IMR-90 (cell line): ENCODE measurements at places on chromosomes 7 and 10.

DNA sequence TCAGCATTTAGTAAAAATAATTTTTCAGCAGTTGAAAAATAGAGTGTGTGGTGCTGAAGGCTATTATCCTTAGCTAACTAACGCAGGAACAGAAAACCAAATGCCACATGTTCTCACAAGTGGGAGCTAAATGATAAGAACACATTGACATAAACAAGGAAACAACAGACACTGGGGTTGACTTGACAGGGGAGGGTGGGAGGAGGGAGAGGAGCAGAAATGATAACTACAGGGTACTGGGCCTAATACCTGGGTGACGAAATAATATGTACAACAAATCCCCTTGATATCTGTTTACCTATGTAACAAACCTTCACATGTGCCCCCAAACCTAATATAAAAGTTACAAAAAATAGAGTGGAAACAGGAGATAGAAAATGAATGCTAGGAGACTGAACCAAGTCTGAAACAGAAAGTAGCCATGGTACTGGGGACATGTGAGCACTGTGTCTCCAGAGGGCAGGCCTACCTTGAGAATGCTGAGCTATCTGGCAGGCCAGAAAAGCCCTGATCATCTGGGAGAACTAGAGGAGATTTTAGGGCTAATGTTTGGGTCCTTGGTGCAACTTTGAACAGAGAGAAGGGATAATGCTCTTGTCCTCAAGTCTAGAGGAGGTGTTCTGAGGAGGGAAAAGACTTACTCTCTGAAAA is 4.7 kb upstream of the EFCAB10 start:
- DNase-seq, result no peak

- DNase-seq, result no peak
Observed at GRCh38 chr7:155807065-155807671, 5.1 kb downstream of the SHH start.

DNA sequence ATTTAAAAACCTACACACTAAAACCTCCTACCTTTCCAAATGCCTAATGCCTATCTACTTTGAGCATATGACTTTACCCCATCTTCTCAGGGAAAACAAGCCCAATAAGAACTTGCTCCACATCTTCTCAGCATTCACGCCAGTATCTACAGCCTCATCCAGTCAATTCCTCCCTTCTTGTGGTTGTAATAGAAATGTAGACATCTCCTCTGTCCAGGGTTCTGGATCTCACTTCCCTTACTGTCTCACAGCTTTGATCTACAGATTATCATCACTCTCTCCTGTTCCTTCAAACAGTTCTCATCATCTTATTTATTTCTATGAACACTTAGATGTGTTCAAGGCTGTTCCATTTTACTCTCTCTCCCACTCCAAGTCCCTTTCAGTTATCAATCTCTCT is 70.4 kb upstream of the NOBOX start:
- no peak for DNase-seq

DNA sequence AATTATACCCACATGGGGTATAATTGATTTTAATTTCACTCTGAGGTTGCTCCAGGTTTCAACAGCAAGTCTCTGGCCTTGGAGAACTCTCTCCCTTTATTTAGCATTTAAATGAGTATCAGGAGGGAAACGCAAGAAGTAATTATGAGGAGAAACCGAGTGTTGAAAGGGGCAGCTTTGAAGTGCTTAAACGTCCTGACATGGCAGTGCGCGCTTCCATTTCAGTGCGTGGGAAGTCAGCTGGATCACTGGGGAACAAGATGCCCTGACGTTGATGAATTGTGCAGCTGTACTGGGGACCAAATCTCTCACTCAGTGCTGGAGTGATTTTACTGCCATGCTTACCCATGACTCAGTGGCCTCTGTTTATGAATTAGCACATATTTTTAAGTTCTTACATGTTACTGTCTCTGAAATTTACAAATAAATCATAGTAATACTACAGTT is 106.0 kb upstream of the PRR15 start:
- no peak for DNase-seq

DNA sequence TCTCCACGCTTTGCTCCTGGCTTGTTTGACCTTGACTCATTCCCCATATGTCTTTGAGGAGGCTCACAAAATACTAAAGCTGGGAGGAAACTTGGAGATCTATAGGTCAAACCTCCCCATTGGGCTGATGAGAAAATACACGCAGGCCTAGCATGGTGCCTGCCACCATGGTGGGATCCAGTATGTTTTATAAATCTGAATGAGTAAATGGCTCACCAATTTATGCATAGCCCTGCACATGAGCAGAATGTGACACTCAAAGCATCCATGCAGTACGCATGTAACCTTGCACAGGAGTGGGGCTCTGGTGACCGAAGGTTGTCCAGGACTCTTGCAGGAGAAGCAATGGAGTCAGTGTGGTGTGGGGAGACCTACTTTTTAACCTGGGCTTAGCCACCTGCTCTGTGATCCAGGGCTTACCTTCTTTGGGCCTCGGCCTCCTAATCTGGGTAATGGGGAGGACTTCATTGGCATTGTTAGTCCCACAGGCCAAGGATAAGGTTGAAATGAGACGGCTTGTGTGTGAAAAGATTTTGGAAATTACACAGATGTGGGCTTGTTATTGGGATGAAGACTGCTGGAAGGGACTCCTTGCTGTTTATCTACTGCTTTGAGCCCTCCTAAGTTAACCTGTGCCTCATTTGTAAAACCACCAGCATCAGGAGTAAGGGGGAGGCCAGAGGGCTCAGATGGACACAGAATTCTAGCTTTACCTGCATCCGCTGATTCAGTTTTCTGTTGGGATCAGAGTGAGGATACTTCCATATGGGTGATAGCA is 58.4 kb downstream of the ADCYAP1R1 start:
- no peak for DNase-seq

DNA sequence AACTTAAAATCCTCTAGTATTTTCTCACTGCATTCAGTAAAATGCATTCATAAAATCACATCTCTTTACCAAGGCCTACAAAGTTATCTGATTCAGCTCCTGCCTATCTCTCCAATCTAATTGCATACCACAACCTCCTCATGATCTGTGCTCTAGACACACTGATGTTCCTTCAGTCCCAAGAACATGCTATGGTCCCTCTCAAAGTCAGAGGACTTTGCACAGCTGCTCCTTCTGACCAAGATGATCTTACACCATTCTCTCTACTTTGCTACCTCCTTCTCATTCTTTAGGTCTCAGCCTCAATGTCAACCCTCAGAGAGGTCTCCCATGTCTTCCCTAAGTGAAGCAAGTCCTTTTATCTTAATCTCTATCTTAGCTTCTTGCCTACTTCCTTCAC is 45.5 kb downstream of the CAV1 start:
- no peak for DNase-seq

- no peak for DNase-seq
Observed at GRCh38 chr7:108037741-108038140, 34.8 kb upstream of the LAMB1 start.

DNA sequence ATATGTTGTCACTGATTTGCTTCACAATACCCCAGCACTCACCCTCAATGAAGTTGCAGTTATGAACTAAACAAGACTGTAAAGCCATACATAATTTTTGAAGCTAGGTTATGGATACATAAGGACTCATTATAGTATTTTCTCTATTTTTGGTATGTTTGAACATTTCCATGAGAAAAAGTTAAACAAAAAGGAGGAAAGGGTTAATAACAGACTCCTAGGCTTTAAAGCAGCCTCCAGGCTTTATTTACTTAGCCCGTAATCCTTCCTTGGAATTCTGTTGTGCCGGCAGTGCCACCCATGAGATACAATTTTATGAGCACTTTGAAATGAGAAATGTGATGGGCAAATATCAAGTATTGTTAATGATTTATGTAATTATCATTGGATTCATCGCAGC is 2.1 kb upstream of the DENND11 start:
- no peak for DNase-seq

- DNase-seq, result no peak
Observed at GRCh38 chr7:140263277-140263676, 86.5 kb upstream of the KDM7A start.

GRCh38 chr7:66142996-66143395 is 28.3 kb downstream of the CRCP start:
- no peak for DNase-seq

DNA sequence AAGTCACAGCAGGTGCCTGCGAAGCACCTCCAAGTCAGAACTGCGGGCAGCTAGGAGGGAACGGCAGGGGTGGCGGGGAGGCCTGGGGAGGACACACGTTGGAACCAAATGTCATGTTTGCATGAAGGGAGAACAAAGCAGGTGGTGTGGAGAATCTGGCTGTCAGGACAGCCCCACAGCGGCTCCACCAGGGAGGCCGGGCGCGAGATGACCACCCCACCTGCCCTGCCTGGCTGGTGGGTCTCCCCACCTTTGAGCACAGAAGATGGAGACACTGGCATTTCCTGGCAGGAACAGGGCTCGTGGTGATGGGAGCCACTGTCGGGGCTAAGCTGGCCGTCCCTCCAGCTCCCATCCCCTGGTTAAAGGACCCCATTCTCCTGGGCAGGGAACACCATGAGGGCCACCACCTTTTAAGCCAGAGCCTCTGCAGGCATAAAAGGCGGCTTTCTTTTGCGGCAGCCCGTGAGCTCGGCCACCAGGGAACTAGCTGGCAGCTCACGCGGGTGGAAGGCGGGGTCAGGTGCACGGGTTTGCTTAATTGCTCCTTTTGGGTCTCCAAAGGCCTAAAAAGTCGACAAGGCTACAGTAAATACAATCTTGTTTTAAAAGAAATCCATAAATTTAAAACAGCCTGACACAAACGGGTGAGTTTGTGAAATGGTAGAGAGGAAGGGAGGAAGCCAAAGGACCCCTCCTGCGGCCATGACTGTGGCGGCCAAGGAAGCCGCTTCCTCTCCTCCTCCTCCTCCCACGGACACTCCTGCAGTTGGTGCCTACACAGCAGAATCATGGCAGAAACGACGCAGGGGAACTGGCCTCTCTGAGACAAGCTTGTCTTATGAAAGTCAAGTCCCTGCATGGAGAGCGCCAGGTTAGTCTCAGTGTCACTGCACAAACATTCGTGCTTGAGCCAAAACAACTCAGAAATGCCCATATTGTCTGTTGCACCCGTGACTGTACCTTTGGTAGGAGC is 213.8 kb downstream of the DNAJB6 start:
- no peak for DNase-seq

DNA sequence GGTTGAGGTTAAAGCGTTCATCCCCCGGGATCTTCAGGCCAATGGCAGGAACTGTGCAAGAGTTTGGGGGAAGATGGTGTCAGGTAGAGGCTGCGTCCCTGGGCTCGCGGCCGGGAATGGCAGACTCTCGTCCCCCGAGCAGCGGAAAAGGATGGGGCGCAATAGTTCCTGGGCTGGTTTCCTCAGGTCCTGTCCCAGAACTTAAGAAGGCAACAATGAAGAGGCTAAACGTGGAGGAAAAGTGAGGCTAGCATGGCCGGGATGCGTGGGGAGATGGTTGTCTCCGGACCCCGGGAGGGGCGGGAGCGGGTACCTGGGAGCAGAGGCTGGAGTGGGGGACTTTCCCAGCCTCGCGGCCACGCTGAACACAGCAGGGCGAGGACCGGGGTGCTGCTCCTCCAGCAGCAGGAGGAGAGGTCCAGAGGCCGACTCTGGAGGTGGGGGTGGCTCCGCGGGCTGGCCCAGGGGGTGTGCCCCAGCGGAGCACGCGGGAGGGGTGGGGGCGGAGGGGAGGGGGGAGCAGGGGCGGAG is 882 bp downstream of the IRF5 start:
- DNase-seq, result no peak

GRCh38 chr7:14687777-14688176 is 214.8 kb downstream of the DGKB start:
- DNase-seq, result no peak

GRCh38 chr7:3780525-3780924 is 479.5 kb downstream of the SDK1 start:
- DNase-seq, result no peak

- no peak for DNase-seq
Observed at GRCh38 chr10:43424416-43424815, 12.5 kb upstream of the ZNF487 start.

DNA sequence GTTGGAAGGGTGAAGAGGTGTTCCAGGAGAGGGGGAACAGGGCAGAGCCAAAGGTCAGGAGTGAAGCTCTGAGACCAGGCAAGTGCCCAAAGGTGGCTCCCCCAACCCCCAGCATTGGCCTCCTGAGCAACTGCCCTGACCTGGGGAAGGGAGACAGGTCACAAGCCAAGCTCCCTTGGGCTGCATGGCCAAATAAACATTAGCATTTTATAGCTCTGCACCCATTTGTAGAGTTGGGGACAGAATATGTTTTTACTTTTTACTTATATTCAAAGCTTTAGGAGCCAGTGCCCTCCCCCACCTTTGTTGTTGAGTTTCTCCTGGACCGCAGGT is 4.0 kb downstream of the UNC5B start:
- DNase-seq, result no peak

GRCh38 chr7:73971704-73972341 is 56.1 kb upstream of the ELN start:
- no peak for DNase-seq

DNA sequence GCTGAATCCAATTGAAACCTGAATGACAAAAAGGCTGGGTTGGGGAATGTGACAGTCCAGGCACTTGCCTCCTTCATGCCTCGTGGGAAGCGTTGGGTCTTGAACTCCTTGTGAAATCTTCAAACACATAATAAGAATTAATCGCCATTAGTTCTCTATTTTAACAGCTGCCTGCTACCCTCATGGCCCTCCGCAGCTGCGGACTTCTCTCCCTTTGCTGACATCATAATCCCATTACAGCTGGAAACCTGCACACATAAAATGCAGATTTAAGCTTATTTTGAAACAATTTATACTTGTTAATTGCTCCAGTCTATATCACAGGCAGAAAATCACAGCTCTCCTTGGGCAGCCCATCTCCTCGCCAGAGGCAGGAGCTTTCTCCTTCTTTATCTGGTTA is 403.0 kb upstream of the MKI67 start:
- DNase-seq, result no peak

DNA sequence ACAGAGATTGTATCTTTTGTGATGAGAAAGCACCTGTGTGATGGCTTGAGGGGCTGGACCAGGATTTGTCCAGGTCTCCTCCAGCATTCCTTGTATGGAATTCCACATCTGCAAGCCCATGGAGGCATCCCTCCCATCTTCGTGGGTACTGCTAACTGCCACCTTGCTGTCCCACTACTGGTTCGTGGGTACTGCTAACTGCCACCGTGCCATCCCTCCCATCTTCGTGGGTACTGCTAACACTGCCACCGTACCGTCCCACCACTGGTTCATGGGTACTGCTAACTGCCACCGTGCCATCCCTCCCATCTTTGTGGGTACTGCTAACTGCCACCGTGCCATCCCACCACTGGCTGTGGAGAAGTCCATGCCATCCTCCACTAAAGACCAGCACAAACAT is 111.7 kb downstream of the LARP4B start:
- no peak for DNase-seq

DNA sequence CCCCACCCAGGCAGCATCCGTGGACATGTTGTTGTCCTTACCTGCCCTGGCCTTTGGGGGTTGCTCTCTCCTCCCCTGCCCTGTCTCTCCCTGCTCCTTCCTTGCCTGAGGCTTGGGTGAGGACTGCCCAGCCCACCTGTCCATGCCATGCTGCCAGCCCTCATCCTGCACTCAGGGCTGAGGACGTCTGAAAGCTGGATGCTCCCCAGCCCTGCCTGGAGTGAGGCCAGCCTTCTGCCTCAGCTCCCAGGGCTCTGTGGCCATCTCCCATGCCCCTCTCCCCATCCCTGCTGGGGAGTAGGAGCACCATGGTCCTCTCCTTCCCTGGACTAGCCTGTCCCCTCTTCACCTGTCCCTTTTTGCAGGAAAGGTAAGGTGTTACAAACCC is 68.4 kb downstream of the RAMP3 start:
- no peak for DNase-seq
